ENCODE measurements at places on chromosomes 3 and 15. TPM values are rescaled to one million over a fixed set of nuclear protein-coding genes. Genes with fewer than 3 reads are reported as not detected.

Gene MYL3
- not detected for total RNA-seq

DNA sequence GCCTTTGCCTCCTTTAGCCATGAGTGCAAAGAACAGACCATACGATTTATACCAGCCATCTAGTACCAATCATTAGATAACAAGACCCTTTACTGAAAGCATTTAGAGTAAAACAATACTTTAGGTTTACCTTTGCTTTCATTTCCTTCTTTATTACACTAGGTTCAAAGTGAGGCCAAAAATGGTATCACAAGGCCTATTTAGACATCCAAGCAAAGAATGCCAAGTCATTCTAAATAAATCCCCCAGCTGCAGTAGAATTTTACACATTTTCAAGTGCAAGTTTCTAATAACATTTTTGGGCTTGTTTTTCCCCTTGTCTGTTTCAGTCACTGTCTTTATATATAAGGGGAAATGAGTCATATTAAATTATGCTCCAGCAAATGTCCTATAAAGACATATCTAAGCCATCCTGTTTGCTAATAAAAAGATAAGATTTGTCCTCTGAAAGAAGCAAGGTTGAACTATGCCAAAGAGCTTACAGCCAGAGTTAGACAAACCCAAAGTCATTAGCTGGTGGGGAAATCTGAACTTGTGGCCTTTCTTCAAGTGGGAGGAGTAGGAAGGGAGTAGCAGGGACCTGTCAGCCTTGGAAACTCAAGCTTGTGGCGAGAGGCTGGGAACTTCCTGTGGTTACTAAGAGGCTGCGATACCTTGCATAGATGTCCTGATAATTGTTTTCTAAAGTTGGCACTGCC is 232.7 kb downstream of the MECOM start:
- H3K27me3 ChIP-seq = peaks cover 3% of the 10 kb centered on the region
- H3K4me1 ChIP-seq = peaks cover 3% of the 10 kb centered on the region
- no peak overlapping the region for H3K27ac ChIP-seq

DNA sequence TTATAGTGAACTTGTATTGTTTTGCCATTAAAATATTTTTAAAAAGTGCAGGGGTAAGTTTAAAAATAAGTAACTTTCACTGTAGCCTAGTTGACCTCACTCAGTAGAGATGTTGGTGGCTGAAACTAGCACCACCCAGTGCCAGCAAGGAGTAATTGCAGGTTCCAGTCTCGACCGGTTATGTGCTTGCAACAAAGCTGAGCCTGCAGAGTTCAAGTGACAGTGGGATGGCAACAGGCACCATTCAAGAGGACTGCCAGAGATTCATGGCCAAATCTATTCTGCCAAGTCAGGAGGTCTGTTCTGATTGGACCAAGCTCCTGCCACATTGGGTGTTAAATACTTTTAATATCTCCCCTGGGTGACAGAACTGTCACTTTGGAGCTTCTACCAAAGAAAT is 2.7 kb downstream of the ADAMTS7 start:
- peaks cover 18% of the 10 kb centered on the region for H3K27me3 ChIP-seq
- peaks cover 10% of the 10 kb centered on the region for H3K4me1 ChIP-seq
- DNase-seq = no peak
- H3K4me3 ChIP-seq = no peak overlapping the region

DNA sequence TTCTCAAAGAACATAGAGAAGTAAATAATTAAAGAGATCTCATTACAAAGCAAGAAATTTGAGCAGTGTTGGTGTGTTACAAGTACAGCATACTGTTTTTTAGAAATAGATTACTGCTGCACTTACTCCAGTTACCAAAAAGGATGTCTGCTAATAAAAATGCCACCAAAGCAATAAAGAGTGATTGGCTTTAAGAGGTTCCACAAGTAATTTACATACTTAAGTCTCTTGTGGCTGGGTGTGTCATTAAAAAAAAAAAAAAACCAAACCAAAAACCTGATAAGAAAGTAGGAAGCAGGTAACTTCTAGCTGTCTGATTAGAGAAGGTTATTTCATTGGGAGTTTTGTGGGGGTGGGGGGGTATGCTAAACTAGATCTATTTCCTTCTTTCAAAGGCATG is 15.2 kb downstream of the RAB11A start:
- no peaks in the 10 kb centered on the region for H3K27me3 ChIP-seq
- no peak for DNase-seq
- no peak overlapping the region for H3K4me3 ChIP-seq
- H3K36me3 ChIP-seq = peaks cover 46% of the 10 kb centered on the region
- H3K4me1 ChIP-seq = peaks cover 47% of the 10 kb centered on the region
- peak overlapping the region; percentile 83 for H3K27ac ChIP-seq

DNA sequence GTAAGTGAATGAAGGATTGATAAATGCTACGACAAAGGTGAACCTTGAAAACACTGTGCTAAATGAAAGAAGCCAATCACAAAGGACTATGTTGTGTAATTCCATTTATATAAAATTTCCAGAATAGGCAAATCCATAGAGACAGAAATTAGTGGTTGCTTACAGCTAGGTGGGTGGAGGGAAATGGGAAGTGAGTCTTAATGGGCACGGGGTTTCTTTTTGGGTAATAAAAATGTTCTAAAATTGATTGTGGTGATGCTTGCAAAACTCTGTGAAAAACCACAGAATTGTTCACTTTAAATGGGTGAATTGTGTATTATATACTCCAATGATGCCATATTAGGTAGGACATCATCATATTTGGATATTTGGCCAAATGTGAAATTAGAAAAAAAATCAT is 20.9 kb upstream of the TEX9 start:
- H3K27me3 ChIP-seq = peaks cover 49% of the 10 kb centered on the region
- H3K4me3 ChIP-seq = no peak overlapping the region
- no peak overlapping the region for H3K27ac ChIP-seq
- no peaks in the 10 kb centered on the region for H3K4me1 ChIP-seq
- no peaks in the 10 kb centered on the region for H3K36me3 ChIP-seq

GRCh38 chr3:118688396-118688884 is 346.2 kb downstream of the IGSF11 start:
- DNase-seq = no peak
- no peaks in the 10 kb centered on the region for H3K4me1 ChIP-seq
- H3K36me3 ChIP-seq = no peaks in the 10 kb centered on the region
- no peak overlapping the region for H3K4me3 ChIP-seq

Gene FEZF2
- not detected for total RNA-seq

GRCh38 chr3:138355071-138355470 is 6.7 kb downstream of the MRAS start:
- H3K27me3 ChIP-seq = peaks cover 11% of the 10 kb centered on the region
- no peaks in the 10 kb centered on the region for H3K4me1 ChIP-seq
- no peak for DNase-seq
- no peak overlapping the region for H3K27ac ChIP-seq

- H3K4me3 ChIP-seq = no peak overlapping the region
- no peaks in the 10 kb centered on the region for H3K27me3 ChIP-seq
- H3K4me1 ChIP-seq = no peaks in the 10 kb centered on the region
- no peak for DNase-seq
- no peak overlapping the region for H3K27ac ChIP-seq
- H3K36me3 ChIP-seq = no peaks in the 10 kb centered on the region
Measured at GRCh38 chr3:30742796-30743619, 136.6 kb downstream of the TGFBR2 start.

Gene ADAMTS17
- 0.31 TPM for total RNA-seq

DNA sequence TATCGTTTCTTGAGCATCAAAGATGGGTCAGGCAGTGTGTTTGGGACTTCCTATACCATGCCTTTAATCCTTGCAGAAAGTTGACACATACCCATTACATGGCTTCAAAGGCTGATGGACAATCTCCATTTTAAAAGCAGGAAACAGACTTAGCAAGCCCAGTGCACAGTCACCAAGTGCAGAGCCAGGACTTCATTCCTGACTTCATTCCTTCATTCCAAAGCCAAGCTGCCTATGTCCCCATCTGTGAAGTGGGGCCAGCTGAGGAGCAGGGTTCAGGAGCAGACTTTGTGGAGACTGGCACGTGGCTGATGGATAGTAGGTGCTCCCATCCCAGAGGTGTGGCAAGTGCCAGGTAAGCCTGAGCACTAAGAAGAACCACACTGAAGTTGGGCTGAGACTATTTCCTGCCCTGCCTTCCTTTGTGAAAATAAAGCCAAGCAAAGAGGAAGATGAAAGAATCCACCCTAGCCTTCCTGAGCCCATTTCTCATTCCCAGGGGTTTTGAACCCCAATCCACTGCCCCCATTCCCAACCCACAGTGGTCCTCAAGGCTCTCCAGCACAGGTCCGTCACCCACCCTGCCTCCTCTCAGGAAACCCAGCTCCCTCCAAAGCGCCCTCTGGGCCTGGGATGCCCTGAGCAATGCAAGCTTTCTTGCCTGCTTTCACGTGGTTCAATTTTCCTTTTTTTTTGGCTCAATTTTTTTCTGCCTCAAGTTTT is 1.8 kb downstream of the CX3CR1 start:
- peaks cover 81% of the 10 kb centered on the region for H3K4me1 ChIP-seq
- no peaks in the 10 kb centered on the region for H3K27me3 ChIP-seq
- peak overlapping the region; percentile 97 for H3K27ac ChIP-seq

GRCh38 chr15:80325206-80325605 is 73.2 kb upstream of the CTXND1 start:
- no peaks in the 10 kb centered on the region for H3K36me3 ChIP-seq
- no peak overlapping the region for H3K27ac ChIP-seq
- H3K4me1 ChIP-seq = no peaks in the 10 kb centered on the region
- no peak for DNase-seq

DNA sequence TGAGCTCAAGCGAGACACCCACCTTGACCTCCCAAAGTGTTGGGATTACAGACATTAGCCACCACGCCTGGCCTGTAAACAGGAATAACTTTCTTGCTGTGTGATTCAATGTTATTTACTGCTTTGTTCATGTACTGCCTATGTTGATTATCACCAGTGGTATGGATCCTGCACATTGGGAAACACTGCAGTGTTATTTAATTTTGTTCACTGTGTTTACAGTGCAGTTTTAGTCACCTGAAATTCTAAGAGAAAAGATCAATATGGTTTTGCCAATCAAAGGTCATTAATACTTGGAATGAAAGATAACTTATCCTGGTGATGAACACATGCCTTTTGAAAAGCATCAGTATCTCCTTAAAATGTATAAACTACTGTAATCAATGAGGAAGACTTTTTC is 8.6 kb upstream of the GABPB1 start:
- DNase-seq = no peak
- no peaks in the 10 kb centered on the region for H3K27me3 ChIP-seq
- no peaks in the 10 kb centered on the region for H3K36me3 ChIP-seq
- H3K4me3 ChIP-seq = no peak overlapping the region
- no peaks in the 10 kb centered on the region for H3K4me1 ChIP-seq

DNA sequence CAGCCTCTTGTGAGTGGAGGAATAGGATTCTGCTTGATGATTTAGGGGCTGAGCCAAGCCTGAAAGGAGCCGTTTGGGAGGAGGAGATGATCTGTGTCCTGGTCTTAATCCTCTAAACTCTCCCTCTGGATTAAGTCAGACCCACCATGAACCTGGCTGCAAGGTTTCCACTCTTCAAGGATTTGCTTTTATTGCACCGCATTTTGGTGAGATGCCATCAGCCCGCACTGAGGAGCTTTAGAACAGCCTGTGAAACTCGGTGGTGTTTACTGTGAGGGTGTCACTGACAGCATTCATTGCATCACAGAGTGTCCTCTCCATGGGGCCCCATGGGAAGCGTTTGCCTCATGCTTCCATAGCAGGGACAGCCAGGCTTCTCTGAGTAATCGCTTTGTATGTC is 59.2 kb downstream of the EPHB1 start:
- DNase-seq = no peak
- H3K36me3 ChIP-seq = no peaks in the 10 kb centered on the region
- no peak overlapping the region for H3K27ac ChIP-seq
- H3K27me3 ChIP-seq = no peaks in the 10 kb centered on the region

DNA sequence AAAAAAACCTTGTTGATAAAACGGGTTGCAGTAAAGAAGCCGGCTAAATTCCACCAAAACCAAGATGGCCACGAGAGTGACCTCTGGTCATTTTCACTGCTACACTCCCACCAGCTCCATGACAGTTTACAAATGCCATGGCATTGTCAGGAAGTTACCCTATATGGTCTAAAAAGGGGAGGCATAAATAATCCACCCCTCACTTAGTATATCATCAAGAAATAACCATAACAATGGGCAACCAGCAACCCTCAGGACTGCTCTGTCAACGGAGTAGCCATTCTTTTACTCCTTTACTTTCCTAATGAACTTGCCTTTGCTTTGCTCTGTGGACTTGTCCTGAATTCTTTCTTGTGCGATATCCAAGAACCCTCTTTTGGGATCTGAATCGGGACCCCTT is 14.4 kb upstream of the CDC25A start:
- no peaks in the 10 kb centered on the region for H3K27me3 ChIP-seq
- H3K36me3 ChIP-seq = no peaks in the 10 kb centered on the region
- H3K4me1 ChIP-seq = no peaks in the 10 kb centered on the region
- DNase-seq = no peak
- H3K27ac ChIP-seq = no peak overlapping the region

- H3K27me3 ChIP-seq = no peaks in the 10 kb centered on the region
- H3K4me3 ChIP-seq = no peak overlapping the region
- peaks cover 13% of the 10 kb centered on the region for H3K4me1 ChIP-seq
Measured at GRCh38 chr3:42552830-42553229, 28.9 kb downstream of the SEC22C start.

Gene ALDH1L1
- not detected for total RNA-seq

DNA sequence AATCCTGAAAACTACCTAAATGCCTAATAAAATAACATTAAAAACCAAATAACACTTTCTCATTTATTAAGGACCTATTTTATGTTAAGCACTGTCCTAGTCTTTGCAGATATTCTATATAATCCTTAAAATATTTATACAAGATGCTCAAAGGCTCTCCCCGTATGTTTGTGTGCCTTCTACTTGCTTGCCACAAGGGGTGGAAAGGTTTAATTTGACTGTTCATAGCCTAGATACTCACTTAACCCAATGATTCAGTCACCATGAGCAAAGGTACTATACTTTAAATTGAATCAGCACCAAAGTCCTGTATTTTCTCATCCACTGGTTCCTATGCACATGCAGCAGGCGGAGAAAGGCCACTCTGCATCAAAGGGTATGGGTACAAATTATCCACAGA is 32.0 kb downstream of the LSAMP start:
- no peak overlapping the region for H3K4me3 ChIP-seq
- no peaks in the 10 kb centered on the region for H3K27me3 ChIP-seq
- no peaks in the 10 kb centered on the region for H3K36me3 ChIP-seq
- no peak overlapping the region for H3K27ac ChIP-seq
- H3K4me1 ChIP-seq = no peaks in the 10 kb centered on the region

Gene RLBP1
- total RNA-seq = 0.48 TPM

Measured in natural killer cell treated with Interleukin-12 subunit alpha and Interleukin-12 subunit beta and Interleukin-15 and Interleukin-18, amount 100 ng/mL, for 72 hours (primary cell).